ENCODE measurements at places on chromosomes 6 and 20. TPM values are rescaled to one million over a fixed set of nuclear protein-coding genes. Genes with fewer than 3 reads are reported as not detected.

DNA sequence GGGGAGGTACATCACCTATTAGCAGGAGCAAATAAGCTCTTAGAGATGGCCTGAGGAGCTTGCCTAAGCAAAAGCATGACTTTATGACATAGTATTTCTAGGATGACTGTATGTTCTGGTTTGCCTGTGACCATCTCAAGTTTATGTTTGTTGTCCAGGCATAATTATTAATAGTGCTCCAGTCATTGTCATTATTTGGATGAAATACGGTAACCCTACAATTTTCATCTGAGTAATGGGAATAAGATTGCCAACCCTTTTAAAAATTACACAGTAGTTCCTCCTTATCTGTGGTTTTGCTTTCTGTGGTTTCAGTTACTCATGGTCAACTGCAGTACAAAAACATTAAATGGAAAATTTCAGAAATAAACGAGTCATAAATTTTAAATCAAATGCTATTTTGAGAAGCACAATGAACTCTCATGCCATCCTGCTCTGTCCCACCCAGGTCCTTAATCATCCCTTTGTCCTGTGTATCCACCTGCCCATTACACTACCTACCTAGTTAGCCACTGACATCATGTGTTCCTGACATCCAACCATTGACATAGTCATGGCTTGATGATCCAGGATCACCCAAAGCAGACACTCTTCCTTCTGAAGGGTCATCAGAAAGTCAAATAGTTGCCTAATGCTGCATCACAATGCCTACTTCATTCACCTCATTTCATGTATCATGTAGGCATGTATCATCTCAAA lies 27.0 kb upstream of the TFB1M start:
- no peak overlapping the region for H3K27ac ChIP-seq
- no peaks in the 10 kb centered on the region for H3K27me3 ChIP-seq
- no peaks in the 10 kb centered on the region for H3K36me3 ChIP-seq
- no peak overlapping the region for H3K4me3 ChIP-seq

DNA sequence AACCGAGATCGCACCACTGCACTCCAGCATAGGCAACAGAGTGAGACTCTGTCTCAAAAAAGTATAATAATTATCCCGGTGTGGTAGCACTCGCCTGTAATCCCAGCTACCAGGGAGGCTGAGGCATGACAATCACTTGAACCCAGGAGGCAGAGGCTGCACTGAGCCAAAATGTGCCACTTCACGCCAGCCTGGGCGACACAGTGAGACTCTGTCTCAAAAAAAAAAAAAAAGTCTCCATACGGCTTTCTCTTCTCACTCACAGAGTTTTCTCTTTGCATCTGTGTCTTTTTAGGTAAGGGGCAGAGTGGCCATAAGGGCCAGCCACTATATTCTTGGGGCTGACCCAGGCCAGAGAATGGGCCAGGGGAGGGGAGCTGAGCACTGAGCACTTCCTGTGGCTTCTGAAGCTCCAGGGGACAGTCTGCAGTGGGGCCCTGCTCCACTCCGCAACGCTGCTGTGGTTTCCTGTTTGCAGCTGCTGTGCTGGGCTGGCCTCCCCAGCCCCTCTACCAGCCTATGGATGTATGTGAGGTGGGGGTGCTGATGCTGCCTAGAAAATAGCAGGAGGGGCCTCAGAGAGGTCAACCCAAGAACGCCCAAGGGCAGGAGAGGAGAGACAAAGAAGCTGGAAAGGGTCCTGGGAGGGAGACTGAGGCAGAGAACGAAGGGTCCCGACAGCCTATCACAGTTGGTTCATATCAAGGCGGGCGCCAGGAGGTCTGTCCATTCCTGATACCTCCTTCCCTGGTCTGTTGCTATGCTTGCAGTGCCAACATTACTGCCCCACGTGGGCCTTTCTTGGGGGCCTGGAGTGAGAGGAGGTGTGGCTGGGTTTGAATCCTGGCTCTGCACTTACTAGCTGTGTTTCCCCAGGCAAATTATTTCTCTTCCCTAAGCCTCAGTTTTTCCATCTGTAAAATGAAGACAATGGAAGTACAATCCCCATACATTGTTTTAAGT lies 16.0 kb downstream of the SLA2 start:
- H3K36me3 ChIP-seq, result no peaks in the 10 kb centered on the region
- no peak overlapping the region for H3K4me3 ChIP-seq
- no peak overlapping the region for H3K27ac ChIP-seq
- no peaks in the 10 kb centered on the region for H3K27me3 ChIP-seq

DNA sequence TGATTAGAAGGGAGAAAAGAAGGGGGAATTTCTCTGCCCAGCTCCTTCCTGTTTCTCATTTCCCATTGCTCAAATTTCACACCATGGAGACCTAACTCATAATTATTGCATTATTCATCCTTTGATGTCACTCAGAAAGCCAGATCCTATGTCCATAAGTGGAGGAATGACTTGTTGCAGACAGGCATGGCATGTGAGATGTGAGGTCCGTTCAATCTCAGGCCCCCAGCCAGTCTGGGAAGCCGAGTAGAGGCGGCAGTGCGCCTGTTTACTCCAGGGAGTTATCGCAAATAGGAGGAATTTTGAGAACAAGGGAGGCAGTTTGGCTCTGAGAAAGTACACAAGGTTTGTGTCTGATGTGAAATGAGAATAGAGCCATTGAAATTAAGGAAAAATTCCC lies 26.9 kb upstream of the MOCS1 start:
- H3K4me1 ChIP-seq, result peaks cover 4% of the 10 kb centered on the region
- DNase-seq, result no peak
- H3K36me3 ChIP-seq, result no peaks in the 10 kb centered on the region

- H3K4me3 ChIP-seq, result no peak overlapping the region
- H3K36me3 ChIP-seq, result peaks cover 3% of the 10 kb centered on the region
- DNase-seq, result no peak
- no peak overlapping the region for H3K27ac ChIP-seq
- no peaks in the 10 kb centered on the region for H3K4me1 ChIP-seq
These were observed 100.6 kb downstream of the PRDM1 start for GRCh38 chr6:106186714-106187113.

DNA sequence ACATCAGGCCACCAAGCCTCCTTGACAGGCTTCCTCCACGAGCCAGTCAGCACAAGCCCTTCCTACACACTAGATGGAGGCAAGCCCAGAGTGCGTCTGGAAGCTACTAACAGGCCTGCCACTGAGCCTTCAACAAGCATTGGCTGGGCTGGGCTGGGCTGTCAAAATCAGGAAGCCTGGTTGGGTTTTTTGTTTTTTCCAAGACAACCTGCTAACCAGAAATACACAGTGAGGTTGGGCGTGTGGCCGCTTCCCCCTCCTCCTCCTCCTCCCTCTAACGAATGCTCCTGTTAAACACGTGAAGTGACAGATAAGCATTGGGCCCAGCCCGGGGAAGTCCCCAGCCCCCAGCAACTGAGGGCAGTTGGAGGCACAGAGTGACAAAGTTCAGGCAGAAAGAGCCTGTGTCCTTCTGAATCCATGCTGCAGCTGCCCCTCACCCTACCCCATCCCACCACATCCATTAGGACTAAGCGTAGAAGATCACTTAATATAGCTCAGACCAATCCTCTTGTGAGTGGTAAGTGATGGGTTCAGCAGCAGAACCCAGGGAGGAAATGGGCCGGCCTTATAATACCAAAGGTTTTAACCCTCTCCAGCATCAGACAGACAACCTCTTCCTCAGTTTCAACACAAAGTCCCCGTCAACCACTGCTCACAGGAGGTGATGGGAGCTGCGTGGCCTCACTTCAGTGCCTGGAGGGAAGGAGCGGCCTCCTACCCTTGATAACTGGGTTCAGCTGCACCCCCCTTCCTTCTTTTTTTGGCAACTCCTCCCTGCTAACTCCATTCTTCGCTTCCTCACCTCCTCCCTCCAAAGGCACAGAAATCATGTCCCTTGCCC lies 1.1 kb downstream of the NFATC2 start:
- H3K36me3 ChIP-seq, result no peaks in the 10 kb centered on the region
- peak overlapping the region; percentile 56 for H3K4me3 ChIP-seq
- H3K27me3 ChIP-seq, result no peaks in the 10 kb centered on the region

- no peak overlapping the region for H3K4me3 ChIP-seq
- H3K27me3 ChIP-seq, result no peaks in the 10 kb centered on the region
- peak; percentile 62 for DNase-seq
- no peak overlapping the region for H3K27ac ChIP-seq
These were observed 104.9 kb downstream of the GJA10 start for GRCh38 chr6:89999154-89999553.

DNA sequence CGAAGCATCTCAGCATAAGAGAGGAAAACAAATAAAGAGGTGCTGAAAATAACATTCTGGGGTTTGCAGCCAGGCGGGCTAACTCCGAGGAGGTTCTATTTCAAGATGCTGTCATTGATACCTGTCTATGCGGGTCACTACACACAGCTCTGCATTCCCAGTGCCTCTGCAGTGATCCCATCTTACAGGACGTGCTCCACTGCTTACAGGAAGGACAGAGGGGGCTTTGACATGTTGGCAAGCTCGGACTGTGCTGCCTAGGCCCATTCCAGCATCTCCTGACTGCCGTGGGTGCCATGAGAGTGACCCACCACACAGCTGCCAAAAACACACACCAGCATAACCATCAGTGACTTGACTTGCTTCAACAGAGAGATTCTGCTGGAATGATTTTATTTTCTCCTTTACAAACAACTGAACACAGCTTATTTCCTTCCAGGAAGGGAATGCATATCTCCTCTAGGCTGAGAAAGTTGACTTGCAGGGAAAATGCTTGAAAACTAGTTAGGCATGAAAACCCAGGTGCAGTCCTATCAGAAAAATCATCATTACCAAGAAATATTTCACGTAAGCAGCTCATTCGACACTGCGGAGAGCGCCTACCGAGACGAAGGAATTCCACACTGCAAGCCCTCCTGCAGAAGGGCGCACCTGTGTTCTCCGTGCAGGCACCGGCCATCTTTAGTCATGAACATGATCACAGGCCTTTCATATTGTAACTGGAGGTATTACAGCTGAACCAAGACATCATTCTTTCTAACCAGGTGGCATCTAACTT lies 62.5 kb downstream of the RAMACL start:
- no peak for DNase-seq
- no peak overlapping the region for H3K27ac ChIP-seq
- H3K4me1 ChIP-seq, result no peaks in the 10 kb centered on the region
- H3K4me3 ChIP-seq, result no peak overlapping the region

- no peak overlapping the region for H3K4me3 ChIP-seq
- no peak for DNase-seq
- H3K27ac ChIP-seq, result no peak overlapping the region
- no peaks in the 10 kb centered on the region for H3K36me3 ChIP-seq
- H3K4me1 ChIP-seq, result peaks cover 4% of the 10 kb centered on the region
These were observed 96.6 kb downstream of the ZFAND3 start for GRCh38 chr6:37916149-37916548.

GRCh38 chr6:126075335-126076071 lies 89.2 kb downstream of the TRMT11 start:
- peaks cover 6% of the 10 kb centered on the region for H3K4me1 ChIP-seq
- H3K27me3 ChIP-seq, result no peaks in the 10 kb centered on the region
- H3K36me3 ChIP-seq, result no peaks in the 10 kb centered on the region
- DNase-seq, result no peak
- no peak overlapping the region for H3K27ac ChIP-seq

DNA sequence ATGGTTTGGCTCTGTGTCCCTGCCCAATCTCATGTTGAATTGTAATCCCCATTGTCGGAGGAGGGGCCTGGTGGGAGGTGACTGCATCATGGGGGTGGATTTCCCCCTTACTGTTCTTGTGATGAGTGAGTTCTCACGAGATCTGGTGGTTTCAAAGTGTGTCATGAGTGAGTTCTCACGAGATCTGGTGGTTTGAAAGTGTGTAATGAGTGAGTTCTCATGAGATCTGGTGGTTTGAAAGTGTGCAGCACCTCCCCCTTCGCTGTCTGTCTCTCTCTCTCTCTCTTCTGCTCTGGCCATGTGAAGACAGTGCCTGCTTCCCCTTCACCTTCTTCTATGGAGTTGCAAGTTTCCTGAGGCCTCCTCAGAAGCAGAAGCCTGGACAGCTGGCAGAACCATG lies 87.6 kb downstream of the MYLK4 start:
- no peak overlapping the region for H3K4me3 ChIP-seq
- no peaks in the 10 kb centered on the region for H3K27me3 ChIP-seq
- no peaks in the 10 kb centered on the region for H3K4me1 ChIP-seq
- H3K27ac ChIP-seq, result no peak overlapping the region

- no peak overlapping the region for H3K27ac ChIP-seq
- H3K27me3 ChIP-seq, result no peaks in the 10 kb centered on the region
These were observed 24.1 kb downstream of the CFAP61 start for GRCh38 chr20:20076297-20077065.

DNA sequence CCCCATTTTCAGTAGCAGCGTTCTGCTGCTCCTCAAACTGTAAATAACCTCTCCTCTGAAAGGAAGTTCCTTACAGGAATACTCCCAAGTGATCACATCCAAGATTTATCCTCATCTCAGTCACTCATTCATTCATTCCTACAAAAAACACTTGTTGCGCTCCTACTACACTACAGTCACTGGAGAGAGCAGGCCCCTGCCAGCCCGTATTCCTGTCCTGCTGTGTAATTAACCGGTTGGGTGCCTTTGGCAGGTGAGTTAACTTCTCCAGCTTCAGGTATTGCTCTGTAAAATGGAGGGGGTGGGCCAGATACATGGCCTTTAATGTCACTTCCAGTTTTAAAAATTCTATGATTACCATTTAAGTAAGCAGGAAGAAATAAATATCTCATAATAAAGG lies 15.0 kb upstream of the ZBTB24 start:
- H3K4me1 ChIP-seq, result no peaks in the 10 kb centered on the region
- no peaks in the 10 kb centered on the region for H3K27me3 ChIP-seq
- DNase-seq, result no peak
- H3K4me3 ChIP-seq, result no peak overlapping the region

GRCh38 chr6:27838945-27839625 lies 73.1 kb downstream of the OR2B2 start:
- no peaks in the 10 kb centered on the region for H3K36me3 ChIP-seq
- H3K27ac ChIP-seq, result peak overlapping the region; percentile 97
- no peaks in the 10 kb centered on the region for H3K27me3 ChIP-seq
- DNase-seq, result peak; percentile 82
- peak overlapping the region; percentile 44 for H3K4me3 ChIP-seq
- H3K4me1 ChIP-seq, result peaks cover 15% of the 10 kb centered on the region

DNA sequence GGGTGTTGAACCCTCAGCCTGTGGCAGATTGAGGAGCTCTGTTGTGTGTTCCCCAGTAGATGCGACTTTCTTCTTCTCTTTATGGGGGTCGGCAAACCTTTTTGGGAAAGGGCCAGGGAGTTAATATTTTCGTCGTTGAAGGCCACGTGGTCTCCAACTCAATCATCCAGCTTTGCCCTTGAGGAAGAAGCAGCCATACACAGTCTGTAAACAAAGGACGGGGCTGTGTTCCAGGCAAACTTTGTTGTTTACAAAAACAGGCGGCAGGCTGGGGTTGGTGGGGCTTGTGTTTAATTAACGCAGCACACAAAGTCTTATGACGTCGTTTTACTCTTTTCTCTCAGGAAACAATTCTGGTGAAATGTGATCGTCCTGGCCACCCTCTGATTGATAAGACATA lies 20.2 kb downstream of the KIF25 start:
- no peaks in the 10 kb centered on the region for H3K4me1 ChIP-seq
- no peak overlapping the region for H3K27ac ChIP-seq
- no peak overlapping the region for H3K4me3 ChIP-seq

Gene ZNF217
- 13.3 TPM for total RNA-seq

Gene CRISP2
- total RNA-seq, result 0.19 TPM

Gene SGK2
- 10.8 TPM for total RNA-seq

Gene ULBP1
- total RNA-seq, result 0.04 TPM

Gene SLC17A2
- total RNA-seq, result not detected

All from pancreas (tissue), 10 donors.